ENCODE measurements at places on chromosomes 4 and X.

- DNase-seq = no peak
Observed at GRCh38 chr4:185500035-185500434, 28.5 kb upstream of the CCDC110 start.

GRCh38 chr4:72935462-72935861 is 134.1 kb downstream of the COX18 start:
- DNase-seq = no peak

- DNase-seq = no peak
Observed at GRCh38 chr4:127084666-127085065, 548.1 kb upstream of the INTU start.

DNA sequence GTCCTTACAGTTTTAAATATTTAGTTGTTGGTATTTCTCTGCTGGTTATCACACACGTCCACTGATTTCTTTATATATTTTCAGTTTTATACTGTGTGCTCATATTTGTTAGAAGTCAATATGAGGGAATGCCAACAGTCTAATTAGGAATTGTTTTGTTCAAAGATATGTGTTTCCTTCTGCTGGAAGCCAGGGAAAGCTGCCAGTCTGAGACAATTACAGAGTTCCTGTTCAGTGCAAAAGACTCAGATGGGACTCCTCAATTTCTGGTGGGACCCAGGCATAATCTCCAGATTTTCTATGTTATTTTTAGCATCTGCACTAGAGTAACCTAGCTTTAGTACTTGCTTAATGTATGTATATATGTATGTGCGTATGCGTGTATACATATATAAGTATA is 486.0 kb downstream of the GRID2 start:
- DNase-seq = no peak

DNA sequence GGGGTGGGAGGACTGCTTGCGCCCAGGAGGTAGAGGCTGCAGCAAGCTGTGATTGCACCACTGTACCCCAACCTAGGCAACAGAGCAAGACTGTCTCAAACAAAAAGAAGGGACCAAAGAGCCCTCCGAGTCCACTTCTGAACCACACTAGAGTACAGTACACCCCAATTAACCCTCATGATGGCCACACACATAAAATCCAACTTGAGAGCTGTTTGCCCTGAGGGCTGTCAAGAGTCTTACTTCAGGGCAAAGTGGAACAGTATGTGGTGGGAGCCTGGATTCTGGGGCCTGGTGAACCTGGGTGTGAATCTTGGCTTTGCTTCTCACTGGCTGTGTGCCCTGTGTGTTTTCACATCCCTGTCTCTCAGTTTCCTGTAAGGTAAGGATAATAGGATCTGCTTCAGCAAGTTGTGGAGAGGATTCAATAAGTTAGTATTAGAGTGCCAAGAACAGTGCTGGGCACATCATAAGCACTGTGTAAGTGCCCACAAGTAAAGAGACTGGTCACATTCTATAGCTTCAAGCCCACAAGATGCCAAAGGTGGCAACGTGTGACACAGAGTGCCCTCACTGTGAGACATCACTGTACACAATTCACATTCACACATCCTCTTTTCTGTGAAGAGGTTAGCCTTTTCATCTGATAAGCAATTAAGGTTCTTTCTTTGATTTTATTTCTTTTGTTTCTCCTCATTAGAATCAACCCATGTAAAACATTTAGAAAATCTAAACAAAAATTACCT is 52.1 kb downstream of the LEF1 start:
- no peak for DNase-seq

- no peak for DNase-seq
Observed at GRCh38 chrX:133897593-133898163, 87.7 kb downstream of the GPC3 start.

- no peak for DNase-seq
Observed at GRCh38 chrX:22097012-22097694, 65.0 kb downstream of the PHEX start.

DNA sequence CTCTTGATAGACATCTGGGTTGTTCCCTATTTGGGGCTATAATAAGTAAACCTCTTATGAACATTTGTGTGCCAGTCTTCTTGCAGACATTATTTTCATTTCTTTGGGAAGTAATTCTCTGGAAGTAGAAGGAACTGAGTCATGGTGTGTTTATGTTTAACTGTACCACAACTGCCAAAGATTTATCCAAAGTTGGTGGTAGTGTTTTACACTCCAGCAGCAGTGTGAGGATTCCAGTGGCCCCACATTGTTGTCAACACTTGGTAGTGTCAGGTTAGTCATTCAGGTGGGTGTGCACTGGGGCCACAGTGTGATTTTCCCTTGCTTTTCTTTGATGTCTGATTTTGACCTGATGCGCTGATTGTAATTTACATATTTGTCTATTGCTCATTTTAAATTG is 5.0 kb upstream of the UVSSA start:
- DNase-seq = no peak

- no peak for DNase-seq
Observed at GRCh38 chr4:48490680-48491513, 845 bp downstream of the ZAR1 start.

DNA sequence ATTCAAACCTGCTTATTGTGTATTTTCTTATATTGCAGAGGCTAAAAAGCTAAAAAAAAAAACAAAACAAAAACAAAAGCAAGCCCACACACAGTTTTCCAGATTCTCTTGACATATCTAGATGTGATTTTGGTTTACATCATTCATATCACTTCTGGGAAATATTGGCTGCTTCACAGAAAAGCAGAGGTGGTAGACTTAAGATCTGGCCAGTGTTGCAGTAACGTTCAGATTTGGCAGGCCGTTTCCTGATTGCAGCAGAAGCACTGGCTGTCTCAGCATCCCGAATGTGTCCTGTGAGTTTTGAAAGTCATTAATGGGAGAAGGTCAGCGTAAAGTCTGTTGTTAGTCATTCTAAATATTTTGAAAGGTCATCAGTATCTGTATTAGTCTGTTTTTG is 2062.0 kb downstream of the ARAP2 start:
- no peak for DNase-seq

GRCh38 chrX:119573840-119574393 is 446 bp upstream of the UBE2A start:
- DNase-seq = no peak

DNA sequence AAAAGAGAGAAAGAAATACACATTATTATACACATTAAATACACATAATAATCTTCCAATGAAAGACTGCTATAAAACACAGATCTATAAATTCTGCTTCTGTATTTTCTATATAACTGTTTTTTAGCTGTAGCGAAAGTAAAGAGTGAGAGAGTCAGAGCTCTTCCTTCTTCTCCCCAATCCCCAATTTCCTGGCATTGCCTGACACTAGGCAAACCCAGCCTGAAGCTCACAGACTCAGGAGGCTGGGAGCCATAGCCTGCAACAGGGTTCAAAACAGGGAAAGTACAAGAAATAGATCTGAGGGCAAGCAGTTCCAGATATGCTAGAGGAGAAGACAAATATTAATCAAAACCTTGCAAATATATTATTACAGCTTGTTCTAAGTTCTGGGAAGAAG is 201.6 kb downstream of the HNRNPD start:
- DNase-seq = no peak

DNA sequence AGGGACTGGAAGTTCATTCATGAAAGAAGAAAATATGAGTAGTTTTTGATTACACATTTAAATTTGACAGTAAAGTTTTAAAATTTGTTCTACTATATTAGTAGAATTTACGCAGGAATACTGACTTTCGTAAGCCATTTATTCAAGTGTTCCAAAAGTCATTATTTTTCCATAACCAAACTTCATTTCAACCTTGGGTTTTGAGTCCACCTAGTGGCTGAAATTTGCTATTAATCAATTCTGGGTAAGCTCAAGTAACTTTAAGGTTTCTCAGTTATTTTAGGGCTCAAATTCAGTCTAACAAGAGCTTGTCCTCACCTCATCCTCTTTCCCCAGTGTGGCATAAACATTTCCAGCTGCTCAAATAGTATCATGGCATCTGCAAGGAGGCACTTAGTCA is 175.4 kb downstream of the SH3BGRL start:
- no peak for DNase-seq

- DNase-seq = no peak
Observed at GRCh38 chrX:123648028-123648810, 84.6 kb downstream of the THOC2 start.

- DNase-seq = no peak
Observed at GRCh38 chrX:132961511-132961910, 3.1 kb upstream of the HS6ST2 start.

GRCh38 chr4:107094332-107094731 is 58.2 kb upstream of the DKK2 start:
- no peak for DNase-seq

DNA sequence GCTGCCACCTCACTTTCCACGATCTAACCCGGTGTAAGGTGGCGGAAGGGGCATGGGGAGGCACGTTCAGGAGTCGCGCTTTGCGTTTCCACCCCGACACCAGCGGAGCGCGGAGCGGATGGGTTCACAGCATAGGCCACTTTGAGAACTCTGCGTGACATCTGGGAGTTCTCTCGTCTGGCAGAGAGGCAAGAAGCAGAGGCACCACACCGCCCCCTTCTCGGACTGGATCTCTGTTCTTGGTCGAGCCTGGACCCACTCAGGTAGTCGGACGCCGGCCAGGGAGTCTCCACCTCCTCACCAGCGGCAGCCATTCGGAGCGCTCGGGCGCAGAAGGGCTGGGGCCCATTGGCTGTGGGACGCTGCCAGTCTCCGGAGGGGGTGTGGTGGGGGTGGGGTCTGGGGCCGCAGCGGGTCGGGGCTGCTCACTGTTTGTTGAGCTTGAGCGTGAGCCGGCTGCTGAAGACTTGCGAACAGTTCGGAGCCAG is at the start of gene DACH2:
TSS of gene DACH2 (plus strand) at position 428 of the 488 bp plus-strand sequence.
- DNase-seq = peak; percentile 22

DNA sequence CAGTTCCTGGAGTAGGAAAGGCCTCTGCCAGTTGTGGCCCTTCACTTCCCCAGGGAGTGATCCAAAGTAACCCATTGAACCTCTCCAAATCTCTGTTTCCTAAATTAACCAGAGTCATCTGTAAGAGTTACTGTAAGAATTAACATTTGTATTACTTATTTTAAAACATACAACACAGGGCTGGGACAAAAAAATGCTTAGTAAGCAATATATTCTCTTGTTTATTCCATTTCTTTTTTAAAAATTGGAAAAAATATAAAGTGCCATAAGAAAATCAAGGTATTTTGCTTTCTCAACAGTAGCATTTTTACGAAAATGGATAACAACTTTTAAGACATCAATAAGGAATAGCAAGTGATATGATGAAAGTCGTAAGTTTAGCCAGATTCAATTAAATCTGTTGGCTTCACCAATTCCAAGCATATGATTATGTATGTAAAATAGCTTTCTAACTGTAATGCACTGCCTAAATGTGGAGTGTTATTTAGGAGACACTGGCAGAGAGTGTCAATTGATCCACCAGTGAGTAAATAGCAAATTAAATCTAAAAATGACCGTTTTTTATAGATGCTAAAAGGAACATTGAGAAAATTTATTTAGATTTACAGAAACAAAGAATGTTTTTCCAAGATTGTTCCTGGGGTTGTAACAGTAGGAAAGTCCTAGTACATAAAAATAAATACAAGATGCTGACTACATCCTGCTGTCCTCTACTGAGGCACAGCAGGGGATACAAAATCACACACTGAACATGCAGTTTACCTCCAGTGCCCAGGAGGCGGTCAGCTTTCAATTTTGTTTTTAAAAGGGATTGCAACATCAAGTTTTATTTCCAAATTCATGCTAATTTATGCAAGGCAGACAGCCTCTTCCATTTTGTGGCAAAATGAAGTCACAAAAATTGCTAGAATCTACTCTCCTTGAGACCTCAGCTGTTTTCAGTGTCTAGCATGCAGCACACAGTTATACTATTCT is 53.7 kb downstream of the GPM6A start:
- DNase-seq = no peak

DNA sequence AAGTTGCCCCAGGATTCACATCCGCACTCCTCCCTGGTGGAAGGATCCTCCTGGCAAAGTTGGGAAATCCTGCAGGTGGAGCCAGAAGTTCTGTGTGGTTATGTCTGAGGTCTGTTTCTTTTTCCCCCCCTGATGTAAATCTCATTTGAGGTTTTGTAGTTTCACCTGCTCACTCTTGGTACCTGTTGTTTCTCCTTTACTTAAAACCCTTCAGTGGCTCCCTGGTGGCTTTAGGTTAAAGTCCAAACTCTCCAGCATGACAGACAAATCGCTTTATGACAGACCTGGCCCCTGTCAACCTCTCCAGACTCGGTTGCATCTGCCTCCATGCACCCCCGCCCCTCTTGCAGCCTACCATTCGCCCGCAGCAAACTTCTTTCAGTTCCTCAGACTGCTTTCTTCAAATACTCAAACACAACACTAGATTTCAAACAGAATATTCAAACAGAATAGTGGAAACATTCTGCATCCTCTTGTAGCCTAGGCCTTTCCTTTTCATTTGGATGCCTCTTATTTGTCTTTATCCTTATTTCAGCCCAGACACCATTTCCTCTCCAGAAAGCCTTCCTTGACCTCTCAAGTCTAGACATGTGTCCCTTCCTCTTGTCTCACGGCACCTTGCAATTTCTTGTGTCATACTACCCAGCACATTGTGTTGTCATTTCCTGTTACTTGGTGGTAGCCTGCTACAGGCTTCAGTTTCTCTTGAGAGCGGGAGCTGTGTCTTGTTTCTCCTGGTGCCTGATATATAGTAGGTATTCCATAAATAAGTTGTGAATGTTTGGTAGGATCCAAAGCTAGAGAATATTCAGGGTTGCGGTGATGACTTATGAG is 24.8 kb downstream of the IL13RA1 start:
- DNase-seq = no peak

- DNase-seq = peak; percentile 20
Observed at GRCh38 chrX:118528071-118528737, 32.6 kb downstream of the DOCK11 start.

DNA sequence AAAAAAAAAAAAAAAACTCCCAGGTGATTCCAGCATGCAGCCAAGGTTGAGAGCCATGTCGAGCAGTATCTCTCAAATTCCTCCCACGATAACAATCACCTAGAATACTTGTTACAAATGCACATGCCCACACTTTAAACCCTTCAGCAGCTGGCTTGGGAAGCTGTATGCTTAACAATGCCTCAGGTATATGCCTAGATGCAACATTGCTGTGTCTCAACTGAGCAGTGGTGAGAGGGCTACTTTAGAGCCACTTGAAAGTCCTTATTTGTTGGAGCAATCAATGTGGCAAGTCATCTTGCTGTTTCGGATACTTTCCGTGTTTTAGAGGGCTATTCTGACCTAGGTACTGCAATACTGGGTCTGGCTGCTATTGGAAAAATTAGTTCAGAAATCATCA is 487.4 kb downstream of the INPP4B start:
- no peak for DNase-seq

- no peak for DNase-seq
Observed at GRCh38 chr4:177802162-177802561, 359.9 kb upstream of the AGA start.

DNA sequence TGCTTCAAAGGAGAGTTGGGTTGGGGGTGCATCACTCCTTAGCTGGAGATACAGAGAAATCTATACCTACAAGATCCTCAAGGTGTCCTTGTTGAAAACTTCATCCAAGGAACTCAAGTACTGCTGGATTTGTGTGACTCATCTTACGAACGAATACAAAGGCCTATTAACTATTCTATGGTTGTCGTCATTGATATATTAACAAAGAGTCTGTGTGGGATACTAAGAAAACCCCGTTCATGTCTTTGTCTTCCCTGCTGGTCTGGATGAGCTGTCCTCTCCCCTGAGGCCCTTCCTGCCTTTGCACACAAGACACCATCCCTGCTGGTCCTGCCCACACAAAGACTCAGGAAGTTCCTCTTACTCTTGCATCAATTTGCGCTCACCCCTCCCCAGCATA is 54.9 kb upstream of the IRF2 start:
- no peak for DNase-seq

- DNase-seq = no peak
Observed at GRCh38 chr4:108763226-108763593, 357 bp upstream of the ETNPPL start.

Measured in stimulated activated CD8-positive, alpha-beta memory T cell treated with anti-CD3 and anti-CD28 coated beads, Interleukin-15, amount 100 ng/mL, for 48 hours (primary cell).